Stimulated activated CD8-positive, alpha-beta memory T cell treated with anti-CD3 and anti-CD28 coated beads, Interleukin-15, amount 100 ng/mL, for 4 hours (primary cell): ENCODE measurements at places on chromosomes 1 and 21.

GRCh38 chr1:31959521-31960340 lies 21.6 kb upstream of the PTP4A2 start:
- no peak for DNase-seq

GRCh38 chr1:94578856-94579255 lies 37.3 kb upstream of the F3 start:
- DNase-seq, result no peak

DNA sequence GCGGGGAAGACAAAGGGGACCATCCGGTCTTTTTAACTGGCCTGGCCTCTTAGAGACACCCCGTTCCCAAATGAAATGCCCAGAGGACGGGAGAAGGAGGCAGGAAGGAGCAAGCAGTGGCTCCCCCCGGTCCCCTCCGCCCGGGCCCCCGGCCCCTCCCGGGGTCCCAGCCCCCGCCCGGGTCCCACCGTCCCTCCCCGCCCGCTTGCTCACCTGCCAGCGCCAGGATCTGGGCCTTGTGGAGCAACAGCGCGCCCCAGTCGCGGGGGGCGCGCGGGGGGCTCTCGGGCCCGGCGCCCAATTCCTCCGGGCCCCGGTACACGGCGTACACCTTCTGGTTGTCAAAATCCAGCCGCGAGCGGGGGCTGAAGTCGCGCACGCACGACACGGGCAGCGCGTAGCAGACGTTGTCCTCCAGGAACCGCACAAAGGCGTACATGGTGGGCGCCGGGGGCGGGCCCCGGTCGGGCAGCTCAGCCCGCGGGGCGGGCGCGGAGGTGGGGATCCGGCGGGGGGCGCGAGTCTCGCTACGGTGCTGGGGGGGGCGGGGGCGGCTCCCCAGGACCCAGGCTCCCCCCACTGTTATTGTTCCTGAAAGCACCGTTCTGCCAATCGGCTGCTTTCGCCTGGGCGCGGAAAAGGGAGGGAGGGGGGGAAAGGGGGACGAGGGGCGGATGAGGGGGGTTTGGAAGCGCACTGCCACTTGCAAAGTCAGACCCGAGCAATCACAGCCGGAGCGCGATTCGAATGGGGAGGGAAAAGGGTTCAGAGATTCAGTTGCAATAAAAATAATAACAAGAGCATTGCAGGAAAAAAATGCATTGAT lies at the start of gene BEND5:
BEND5 (minus strand) TSS at position 499 of the 826 bp plus-strand sequence; CDS start at position 439, 60 bp downstream.
- DNase-seq, result peak; percentile 38

DNA sequence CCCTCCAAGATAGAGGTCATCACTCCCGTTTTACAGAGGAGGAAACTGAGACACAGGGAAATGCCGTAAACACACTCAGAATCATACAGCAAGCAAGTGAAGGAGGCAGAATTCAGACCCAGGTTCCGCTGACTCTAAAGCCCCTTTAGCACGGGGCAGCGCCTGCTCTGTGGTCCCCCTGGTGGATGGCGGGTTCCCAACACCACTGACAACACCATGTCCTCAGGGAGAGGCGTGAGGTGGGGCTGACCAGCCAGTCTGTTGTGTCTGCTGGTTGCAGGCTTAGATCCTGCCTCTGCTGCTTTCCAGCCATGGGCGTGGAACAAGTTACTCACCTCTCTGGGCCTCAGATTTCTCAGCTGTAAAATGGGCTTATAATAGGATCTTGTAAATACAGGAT lies 617.3 kb downstream of the MATN1 start:
- no peak for DNase-seq

DNA sequence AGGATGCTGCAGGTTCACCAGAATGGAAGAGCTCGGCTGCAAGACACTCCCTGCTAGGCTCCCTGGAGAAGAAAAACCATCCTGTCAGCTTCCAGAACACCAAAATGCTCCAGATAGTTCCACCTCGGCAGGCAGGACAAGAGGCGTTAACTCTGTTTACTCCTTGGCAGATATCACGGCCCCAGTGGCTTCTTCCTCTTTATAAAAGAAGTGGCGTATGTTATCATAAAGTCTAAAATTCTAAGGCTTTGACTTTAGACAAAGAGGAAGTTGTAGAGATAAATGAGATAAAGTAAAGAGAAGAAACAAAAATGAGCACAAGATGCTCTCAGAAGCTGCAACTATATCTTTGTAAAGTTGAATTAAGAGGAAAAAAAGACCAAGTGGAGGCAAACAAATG lies 24.3 kb upstream of the MTF1 start:
- DNase-seq, result no peak

DNA sequence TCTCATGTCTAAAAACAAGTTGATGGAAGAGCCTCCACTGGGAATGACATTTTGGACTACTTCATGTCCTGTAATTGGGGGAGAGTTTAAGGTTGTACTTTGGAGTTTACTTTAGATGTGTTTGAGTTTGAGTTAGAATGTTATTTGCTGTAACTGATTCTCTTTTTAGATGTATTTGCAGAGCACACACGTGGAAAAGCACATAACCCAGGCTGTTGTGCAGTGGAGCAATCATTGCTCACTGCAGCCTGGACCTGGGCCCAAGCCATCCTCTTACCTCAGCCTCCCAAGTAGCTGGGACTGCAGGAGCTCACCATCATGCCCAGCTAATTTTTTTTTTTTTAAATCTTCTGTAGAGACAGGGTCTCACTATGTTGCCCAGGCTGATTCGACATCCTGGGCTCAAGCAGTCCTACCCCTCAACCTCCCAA lies 36.7 kb upstream of the SH3D21 start:
- DNase-seq, result no peak

GRCh38 chr21:42187976-42188653 lies 30.8 kb upstream of the ABCG1 start:
- peak; percentile 52 for DNase-seq

DNA sequence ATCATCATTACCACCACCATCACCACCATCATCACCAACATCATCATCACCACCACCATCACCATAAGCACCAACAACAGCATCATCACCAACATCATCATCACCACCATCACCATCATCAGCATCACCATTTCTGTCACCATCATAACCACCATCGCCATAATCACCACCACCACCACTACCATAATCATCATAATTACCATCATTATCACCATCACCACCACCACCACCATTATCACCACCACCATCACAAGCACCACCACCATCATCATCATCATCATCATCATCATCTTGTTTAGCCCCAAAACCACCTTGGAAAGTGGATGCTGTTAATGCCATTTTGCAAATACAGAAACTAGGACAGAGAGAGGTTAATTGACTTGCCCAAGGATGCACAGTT lies 22.5 kb downstream of the CAMK2N1 start:
- no peak for DNase-seq

DNA sequence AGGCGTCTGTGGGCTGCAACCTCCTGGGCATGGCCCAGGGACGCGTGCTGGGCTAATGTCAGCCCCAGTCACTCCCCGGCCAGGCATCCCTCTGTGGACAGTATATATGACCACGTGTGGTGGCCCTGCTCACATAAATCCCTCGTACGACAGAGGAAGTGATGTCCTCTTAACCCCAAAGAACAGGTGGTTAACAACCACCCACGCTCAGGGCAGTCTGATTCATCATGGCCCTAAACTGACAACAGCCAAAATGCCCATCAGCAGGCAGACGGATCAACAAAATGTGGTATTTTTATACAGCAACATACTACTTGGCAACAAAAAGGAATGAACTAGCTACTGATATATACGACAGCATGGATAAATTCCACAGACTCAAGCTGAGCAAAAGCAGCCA lies 51.0 kb downstream of the ECE1 start:
- DNase-seq, result no peak

GRCh38 chr1:26237230-26237966 lies 3.4 kb downstream of the CEP85 start:
- no peak for DNase-seq

GRCh38 chr21:14523234-14523633 lies 22.9 kb downstream of the SAMSN1 start:
- DNase-seq, result peak; percentile 23

DNA sequence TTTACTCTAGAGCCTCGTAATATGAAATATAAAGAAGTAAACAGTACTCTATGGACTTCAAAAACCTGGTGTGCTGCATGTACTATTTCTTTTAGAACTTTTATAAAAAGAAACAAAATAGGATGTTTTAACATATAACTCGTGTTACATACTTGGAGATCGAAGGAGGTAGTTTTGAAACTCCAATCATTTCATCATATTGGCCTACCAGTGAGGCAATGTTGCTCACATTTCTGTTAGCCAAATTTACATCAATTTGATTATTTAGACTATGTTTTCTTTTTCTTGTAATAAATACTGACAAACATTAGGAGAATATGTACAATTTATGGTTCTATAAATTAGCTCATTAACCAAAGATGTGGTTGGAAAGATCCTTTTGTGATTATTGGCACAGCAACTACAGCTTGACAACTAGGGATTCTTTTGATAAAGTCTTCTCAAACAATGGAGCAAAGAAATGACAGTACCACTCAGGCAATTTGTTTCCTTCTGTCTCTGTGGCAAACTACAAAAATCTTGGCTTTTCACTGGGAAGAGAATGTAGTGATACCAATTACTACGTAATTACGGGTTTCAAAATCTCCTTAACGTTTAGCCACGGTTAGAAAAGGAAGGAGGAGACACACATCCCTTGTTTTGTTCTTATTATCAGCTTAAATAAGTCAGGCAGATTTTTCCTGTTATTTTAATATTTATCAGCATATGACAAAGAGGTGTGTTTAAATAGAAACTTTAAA lies 266.6 kb upstream of the SGIP1 start:
- DNase-seq, result no peak

- no peak for DNase-seq
These were observed 146.9 kb downstream of the PDE4B start for GRCh38 chr1:65939636-65940035.

DNA sequence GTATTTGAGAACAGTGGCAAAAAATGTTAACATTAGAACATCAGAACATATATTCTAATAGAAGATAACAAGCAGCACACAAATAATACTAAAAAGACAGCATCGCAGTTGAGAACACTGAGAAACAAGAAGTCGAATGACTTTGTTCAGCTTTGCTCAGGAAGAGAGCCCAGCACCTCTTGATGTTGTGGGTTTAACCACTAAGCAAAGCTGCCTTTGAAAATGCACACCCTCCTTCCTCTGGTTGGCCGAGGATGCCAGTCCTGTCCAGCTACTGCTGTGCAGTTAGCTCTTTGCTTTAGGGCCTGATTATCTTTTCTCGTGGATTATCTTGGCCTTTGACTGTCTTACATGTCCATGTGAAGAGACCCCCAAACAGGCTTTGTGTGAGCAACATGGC lies 60.5 kb downstream of the SPATA46 start:
- DNase-seq, result no peak

GRCh38 chr1:72018562-72018961 lies 263.8 kb downstream of the NEGR1 start:
- DNase-seq, result no peak

- no peak for DNase-seq
These were observed 10.3 kb upstream of the THEMIS2 start for GRCh38 chr1:27862004-27862403.

GRCh38 chr1:10917513-10918454 lies 94.7 kb upstream of the TARDBP start:
- DNase-seq, result no peak

DNA sequence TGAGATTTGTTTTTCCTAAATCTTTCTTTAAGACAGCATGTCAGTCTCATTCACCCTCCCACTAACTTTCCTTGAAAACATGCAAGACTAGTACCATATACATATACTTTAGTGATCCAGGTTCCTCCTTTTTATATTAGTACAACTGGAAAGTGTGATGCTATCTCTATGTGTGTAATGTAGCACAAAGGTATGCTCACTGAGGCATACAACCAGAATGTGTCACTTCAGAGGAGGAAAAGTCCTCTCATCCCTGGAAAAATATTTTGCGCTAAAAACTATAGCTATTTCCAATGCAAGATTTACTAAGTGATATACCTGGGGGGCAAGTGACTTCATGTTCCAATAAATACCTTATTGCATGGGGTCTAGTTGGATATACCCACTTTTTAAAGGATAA lies 45.9 kb downstream of the BARHL2 start:
- no peak for DNase-seq

GRCh38 chr1:56754708-56755479 lies 64.3 kb downstream of the FYB2 start:
- no peak for DNase-seq

- no peak for DNase-seq
These were observed 6.6 kb downstream of the PADI2 start for GRCh38 chr1:17112496-17113236.

- DNase-seq, result no peak
These were observed 971 bp upstream of the GNG4 start for GRCh38 chr1:235650341-235651169.

DNA sequence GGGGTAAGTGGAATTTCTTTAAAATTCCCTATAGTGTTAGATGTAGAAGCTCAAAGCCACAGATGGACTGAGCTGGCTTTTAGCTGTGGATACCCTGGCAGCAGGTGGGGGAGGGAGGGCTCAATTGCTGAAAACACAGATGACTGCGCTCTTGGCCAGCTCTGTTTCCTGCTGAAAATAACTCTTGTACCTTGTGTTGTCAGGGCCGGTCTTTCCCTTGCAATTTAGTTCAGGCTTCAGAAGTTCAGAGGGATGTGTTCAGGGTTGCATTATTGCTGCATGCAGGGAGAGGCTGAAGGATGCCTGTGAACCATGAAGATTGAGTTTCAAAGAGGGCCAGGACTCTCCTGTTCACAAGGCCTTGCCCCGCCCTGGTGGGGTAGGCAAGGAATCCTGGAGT lies 58.1 kb upstream of the GCLM start:
- no peak for DNase-seq

DNA sequence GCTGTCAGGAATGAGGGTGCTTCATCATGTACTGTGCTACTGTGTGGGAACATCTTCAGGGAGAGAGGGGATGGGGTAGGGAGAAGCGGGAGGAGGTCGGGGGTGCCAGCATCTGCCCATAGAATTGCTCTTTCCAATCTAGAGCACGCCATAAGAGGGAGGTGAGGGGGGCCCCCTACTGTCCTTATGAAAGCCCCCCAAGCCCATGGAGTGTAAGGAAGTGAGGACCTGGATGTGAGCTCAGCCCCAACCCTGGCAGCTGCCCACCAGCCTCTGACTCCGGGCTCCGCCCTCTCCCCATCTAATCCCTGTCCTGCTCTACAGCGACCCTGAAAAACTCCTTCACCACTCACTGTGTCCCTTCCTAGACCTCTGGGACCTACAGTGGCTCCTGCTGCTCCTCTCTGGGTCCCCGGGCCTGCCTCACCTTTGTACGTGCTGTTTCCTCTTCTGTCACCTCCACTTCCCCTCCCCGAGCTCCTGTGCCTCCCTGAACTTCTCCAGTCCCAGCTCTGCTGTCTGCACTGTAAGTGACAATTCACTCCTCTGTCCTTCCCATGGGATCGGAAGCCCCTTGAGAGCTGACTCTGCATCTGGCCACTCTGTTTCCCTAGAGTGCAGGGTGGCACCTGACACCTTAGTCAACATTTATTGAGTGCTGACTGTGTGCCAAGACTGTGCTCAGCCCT lies 269.4 kb downstream of the PTPRU start:
- no peak for DNase-seq

GRCh38 chr21:31903896-31904295 lies 31.1 kb downstream of the HUNK start:
- DNase-seq, result no peak

DNA sequence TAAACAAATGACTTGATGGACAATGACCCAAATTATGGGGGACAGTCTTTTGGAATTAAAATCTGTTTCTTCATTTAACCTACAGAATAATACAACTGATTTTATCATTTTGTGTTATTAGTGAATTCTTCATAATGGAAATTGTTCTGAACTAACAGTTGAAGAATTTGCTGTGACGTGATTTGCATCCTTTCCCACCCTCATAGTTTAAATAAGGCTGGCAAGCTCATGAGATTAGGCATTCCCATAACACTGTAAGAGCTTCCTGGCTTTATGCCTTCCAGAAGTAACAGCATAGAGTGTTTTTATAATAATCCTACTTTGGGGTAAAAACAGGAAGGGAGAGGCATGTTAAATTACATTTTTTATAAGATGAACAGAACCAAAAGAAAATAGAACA lies 95.7 kb downstream of the ATP6V1G3 start:
- no peak for DNase-seq
